ENCODE measurements at places on chromosomes 7 and 10.
A peak's percentile ranks its signal among the peaks of the same experiment; 100 is the strongest.

DNA sequence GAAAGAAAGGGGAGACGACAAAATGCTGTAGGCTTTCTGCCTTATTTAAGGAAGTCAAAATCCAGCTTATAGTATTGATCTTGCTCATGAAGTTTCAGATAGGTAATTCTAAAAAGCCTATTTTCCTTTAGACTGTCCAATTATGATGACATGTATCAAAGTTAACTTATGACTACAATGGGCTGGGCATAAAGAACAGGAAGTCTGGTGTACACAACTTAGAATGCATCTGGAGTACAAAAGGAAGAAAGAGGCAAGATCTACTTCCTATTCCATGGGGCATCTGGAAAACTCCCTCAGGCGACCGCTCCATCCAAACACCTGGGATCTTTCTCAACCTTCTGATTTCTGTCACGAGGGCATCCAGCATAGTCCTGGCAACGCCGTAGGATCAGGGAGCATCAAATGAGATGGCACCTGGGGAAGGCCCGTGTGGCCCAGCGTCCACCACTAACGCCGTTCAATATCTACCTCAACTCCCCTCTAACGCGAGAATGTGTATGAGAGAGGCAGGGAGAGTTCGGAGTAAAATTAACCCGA, 512 bp downstream of the FAM24B start:
- DNase-seq, result no peak

DNA sequence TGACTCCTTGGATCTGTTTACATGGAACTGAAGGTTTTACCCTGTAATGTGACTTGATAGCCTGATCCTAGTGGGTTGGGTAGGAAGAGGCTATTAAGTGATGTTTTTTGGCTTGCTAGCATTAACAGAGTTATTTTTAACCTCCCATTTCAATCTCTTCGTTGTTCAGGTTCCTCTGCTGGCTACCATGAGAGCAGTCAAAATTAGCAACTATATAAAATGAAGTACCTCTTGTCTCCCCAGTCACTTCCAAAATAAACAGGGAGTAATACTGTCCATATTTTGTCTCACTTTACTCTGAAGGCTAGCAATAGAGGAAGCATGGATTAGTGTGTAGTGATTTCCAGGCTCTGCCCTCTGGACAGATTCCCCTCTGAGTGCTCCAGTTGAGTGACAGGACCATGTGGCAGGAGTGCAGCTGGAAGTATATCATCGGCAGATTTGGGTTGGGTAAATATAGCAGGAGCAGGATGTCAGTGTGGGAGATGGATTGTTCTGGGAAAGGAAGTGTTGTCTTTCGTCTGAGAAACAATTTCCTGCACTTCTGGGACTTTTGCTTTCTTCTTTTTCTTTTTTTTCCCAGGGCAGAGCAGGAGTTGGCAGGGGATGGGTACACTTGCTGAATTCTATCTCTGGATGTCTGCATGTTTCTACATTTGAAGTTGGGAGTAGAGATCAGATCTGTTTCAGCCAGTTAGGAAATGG, 35.2 kb downstream of the GBF1 start:
- no peak for DNase-seq

GRCh38 chr7:78953090-78953489, 500.4 kb downstream of the MAGI2 start:
- no peak for DNase-seq

- no peak for DNase-seq
Measured at GRCh38 chr10:68828833-68829232, 1.5 kb downstream of the STOX1 start.

DNA sequence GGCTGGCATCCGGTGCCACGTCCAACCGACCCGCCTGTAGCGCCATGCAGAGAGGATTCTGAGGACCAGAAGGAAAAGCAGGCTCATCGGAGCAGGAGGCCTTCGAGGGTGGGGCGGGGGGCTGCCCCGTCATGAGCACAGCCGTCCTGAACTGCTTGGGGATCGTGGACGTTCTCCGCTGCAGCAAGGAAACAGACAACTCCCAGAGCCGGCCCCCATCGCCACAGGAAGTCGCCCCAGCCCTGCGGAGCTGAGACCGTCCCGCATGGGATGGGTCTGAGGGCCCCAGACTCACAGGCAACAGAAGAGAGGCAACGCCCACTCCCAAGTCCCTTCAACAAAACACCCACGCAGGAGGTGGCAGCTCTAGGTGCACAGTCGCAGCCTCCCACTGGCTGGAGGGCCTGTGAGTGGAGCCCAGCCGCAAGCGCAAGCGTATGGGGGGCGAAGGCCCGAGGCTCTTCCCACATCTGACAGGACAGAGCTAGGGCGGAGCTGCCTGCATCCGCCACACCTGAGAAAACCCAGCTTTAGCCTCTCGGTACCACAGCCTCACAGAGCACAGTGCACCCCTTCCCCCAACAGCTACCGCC, 64.7 kb upstream of the TNRC18 start:
- DNase-seq, result no peak

- no peak for DNase-seq
Measured at GRCh38 chr7:30688718-30689221, 6.5 kb upstream of the CRHR2 start.

GRCh38 chr7:148838905-148839304, 45.2 kb downstream of the EZH2 start:
- no peak for DNase-seq

- no peak for DNase-seq
Measured at GRCh38 chr10:22666287-22667092, 47.9 kb downstream of the PIP4K2A start.

- no peak for DNase-seq
Measured at GRCh38 chr10:1179346-1180070, 123.3 kb downstream of the WDR37 start.

DNA sequence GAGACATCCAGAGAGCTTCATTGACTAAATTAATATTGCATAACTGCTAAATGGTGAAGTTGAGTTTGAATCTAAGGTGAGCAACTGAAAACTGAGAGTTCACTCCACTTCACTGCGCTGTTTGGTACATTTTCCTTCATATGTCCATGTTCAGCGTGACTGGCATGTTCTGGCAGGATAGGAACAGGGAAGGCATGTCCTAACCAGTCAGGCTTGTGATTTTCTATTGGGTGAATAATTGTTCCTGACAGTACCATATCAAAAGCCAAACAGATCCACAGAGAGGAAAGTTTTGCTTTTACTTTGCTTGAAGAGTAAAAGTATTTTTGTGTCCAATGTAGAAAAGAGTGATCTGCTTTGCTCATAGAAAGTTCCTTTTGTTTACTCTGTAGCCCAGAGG, 53.2 kb downstream of the WDFY4 start:
- no peak for DNase-seq

DNA sequence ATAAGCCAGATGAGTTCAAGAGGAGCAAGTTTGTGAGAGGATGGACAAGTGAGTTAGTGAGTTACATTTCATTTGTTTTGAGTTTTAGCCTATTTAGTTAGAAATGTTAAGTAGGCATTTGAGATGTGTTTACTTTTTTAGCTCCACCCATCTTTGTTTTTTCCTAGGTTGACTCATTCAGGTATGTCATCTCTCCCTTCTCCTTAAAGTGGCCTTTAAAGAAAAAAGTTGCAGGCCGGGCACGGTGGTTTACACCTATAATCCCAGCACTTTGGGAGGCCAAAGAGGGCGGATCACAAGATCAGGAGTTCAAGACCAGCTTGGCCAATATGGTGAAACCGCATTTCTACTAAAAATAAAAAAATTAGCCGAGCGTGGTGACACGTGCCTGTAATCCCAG, 71.2 kb downstream of the BMPR1A start:
- no peak for DNase-seq

- DNase-seq, result no peak
Measured at GRCh38 chr10:129344731-129345355, 122.2 kb upstream of the MGMT start.

- no peak for DNase-seq
Measured at GRCh38 chr10:80186364-80187012, 18.8 kb downstream of the ANXA11 start.

DNA sequence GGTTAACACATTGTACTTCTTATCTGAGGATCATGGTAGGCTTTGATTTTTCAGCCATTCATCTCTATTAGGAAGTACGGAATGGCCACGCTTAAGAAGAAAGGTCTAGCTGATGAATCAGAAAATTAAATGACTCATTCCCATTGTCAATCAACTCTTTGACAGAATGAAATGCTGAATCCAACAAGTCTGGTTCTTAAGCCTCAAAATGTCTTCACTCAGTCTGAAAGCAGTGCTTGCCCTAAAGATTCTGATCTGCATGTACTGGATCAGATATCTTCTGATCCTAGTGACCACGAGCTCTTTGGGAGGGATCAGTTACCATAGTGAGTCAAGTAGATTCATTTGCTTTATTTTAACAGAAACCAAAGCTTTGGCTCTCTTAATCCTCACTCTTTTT, 5.7 kb upstream of the CELF2 start:
- DNase-seq, result no peak

- DNase-seq, result no peak
Measured at GRCh38 chr10:122648599-122649428, 50.8 kb downstream of the C10orf120 start.

- DNase-seq, result no peak
Measured at GRCh38 chr7:111030336-111030735, 60.6 kb upstream of the LRRN3 start.

- no peak for DNase-seq
Measured at GRCh38 chr7:105003275-105003674, 10.7 kb upstream of the KMT2E start.

- no peak for DNase-seq
Measured at GRCh38 chr10:6505300-6505699, 74.8 kb downstream of the PRKCQ start.

DNA sequence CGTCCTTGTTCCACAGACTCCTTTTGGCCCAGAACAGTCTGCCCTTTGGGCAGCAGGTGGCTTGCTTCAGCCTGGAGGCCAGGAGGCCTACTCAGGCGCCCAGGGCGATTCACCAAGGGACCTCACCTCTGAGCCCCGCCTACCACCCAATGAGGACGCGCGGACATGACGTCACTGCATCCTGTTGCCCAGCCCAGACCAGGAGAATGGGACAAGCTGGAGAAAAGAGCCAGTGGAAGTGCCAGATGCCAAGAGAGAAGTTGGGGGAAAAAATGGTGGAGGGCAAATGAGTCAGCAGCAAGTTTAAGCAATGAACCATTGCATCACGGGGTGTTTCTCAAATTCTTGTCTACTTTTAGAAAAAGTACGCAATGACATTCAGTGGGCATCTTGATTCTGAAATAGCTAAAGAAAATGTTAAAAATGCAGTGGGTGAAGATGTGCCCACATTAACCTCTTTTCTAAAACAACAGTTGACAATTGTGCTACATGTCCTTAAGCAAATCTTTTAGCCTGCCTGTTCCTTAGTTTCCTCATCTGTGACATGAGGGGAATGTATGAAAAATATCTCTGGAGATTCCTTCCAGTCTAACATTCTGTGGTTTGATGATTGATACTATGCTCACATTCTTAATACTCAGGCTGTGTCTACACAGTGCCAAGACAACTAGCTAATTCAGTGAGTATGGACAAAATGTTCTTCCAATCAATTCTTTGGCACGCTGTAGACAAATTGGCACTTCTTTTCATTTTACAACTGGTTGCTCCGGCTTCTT, 23.9 kb upstream of the LEP start:
- no peak for DNase-seq

- DNase-seq, result no peak
Measured at GRCh38 chr7:142152076-142152475, 40.6 kb downstream of the MGAM2 start.

- no peak for DNase-seq
Measured at GRCh38 chr10:117936566-117936965, 110.2 kb downstream of the RAB11FIP2 start.

- DNase-seq, result peak; percentile 64
Measured at GRCh38 chr7:64881461-64882287, 21.4 kb upstream of the ZNF273 start.

- no peak for DNase-seq
Measured at GRCh38 chr10:113680190-113681111, 739 bp downstream of the CASP7 start.

DNA sequence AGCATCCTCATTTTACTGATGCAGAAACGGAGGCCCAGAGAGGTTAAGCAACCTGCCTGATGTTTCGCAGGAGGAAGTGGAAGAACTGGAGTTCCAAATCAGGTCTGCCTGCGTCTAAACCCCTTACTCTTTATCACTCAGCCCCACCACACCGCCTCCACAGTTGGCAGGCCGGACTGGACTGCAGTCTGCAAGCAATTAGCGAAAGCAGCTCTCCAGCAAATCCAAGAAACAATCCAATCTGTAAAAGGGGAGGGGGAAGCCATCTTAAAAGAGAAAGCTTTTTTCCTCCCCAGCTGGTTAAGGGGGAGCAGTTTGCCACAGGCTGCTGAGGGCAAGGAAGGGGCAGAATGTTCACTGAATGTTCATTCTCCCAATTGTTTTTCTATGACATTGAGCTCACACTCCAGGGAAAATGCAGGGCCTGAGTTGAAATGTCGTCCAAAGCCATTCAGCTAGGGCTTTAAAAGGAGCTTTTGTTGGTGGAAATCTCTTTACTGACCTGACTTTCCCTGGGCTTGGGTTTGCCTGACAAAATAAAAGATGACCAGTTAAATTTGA, 350.1 kb downstream of the RNLS start:
- no peak for DNase-seq

- no peak for DNase-seq
Measured at GRCh38 chr10:101224910-101225823, 4.1 kb downstream of the LBX1 start.

- no peak for DNase-seq
Measured at GRCh38 chr7:6020371-6021286, 10.5 kb upstream of the ANKRD61 start.

DNA sequence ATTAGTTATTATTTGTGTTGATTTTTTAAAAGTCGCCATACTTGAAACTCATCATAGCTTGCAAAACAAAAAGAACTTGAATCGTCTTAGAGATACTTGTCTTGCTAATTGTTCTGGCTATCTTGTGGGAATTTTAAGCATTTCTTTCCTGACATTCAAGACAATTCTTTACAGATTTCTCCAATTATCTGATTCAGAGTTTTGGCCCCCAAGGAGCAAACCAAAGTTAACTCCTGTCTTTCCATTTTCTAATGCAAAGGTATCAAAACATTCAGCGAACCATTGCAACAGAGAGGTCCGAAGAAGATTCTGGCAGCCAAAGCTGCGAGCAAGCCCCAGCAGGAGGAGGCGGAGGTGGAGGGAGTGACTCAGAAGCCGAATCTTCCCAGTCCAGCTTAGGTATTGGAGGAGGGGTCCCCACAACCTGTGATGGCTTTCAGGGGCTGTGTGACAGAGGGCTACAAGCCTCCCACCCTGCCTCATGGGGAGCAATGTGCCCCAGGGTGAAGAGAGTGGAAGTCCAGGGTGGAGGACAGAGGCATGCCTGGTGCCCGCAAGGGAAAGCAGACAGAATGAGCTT, 119.4 kb upstream of the STK17A start:
- no peak for DNase-seq

DNA sequence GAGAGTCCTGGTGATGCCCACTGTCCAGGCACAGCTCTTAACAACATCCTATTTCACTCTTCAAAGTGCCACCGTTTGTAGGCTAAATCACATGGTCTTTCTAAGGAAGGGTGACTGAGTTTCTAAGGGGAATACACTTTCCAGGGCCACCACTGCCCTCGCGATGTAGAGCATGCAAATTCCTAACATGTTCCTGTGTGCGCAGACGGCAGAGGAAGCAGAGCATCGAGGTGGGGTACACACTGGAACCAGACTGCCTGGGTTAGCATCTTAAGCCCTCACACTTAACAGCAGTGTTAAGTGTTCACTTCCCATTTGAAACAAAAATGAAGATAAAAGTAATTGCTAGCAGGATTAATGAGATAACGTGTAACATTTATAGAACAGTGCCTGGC, 3.0 kb downstream of the VOPP1 start:
- DNase-seq, result no peak

GRCh38 chr10:102491136-102491535, 11.4 kb downstream of the ACTR1A start:
- DNase-seq, result no peak
